ENCODE measurements at places on chromosomes 5 and 9.

GRCh38 chr5:108216890-108217289 is 165.0 kb downstream of the FBXL17 start:
- no peak for DNase-seq

DNA sequence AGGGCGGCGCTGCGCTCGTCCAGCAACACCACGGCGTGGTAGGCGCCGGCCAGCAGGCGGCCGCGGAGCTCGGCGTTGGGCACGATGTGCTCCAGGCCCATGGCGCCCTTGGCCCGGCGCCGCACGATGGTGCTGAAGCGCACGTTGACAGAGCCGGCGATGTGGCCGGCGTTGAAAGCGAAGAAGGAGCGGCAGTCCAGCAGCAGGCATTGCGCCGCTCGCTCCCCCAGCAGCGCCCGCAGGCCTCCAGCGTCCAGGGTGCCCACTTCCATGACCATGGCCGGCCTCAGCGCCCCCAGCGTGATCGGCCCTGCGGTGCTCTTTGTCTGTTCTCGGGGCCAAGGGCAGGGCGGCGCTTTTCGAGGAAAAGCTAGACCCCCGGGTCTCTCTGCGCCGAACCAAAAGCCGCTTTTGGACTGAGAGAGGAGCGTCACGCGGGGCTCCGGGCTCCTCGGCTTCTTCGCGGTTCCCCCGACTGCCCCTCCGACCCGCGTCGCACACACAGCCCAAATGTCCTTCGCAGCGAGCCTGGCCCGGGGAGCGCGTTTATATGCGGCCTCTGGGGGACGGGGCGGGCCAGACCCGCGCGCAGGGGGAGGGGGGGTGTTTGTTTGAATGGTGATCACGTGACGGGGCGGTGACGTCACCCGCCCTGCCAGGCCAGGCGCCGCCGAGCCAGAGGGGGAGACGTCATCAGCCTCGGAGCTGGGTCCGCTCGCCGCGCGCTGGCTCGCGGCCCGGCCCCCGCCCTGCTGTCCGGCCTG is at the start of gene DUSP1:
TSS of gene DUSP1 (minus strand) at position 521 of the 764 bp plus-strand sequence. CDS start at position 278, 243 bp downstream.
- peak; percentile 99 for DNase-seq

DNA sequence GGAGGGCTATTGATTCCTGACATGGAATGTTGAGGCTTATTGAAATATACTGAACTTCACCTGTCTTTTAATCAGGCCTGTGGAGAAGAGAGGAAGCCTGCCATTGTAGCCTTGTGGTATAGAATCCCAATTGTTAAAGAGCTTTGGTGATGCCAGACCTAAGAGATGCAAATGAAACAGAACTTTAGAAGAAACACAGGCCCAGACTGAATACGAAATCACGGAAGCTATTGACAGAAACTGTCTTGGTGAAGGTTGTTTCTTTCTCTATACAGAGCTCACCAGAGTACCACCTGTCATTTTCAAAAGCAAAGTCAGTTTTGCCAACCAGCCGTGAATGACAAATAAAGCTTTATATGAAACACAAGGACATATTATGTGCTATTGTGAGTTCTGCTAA is 660.3 kb downstream of the ISL1 start:
- DNase-seq = peak; percentile 65

DNA sequence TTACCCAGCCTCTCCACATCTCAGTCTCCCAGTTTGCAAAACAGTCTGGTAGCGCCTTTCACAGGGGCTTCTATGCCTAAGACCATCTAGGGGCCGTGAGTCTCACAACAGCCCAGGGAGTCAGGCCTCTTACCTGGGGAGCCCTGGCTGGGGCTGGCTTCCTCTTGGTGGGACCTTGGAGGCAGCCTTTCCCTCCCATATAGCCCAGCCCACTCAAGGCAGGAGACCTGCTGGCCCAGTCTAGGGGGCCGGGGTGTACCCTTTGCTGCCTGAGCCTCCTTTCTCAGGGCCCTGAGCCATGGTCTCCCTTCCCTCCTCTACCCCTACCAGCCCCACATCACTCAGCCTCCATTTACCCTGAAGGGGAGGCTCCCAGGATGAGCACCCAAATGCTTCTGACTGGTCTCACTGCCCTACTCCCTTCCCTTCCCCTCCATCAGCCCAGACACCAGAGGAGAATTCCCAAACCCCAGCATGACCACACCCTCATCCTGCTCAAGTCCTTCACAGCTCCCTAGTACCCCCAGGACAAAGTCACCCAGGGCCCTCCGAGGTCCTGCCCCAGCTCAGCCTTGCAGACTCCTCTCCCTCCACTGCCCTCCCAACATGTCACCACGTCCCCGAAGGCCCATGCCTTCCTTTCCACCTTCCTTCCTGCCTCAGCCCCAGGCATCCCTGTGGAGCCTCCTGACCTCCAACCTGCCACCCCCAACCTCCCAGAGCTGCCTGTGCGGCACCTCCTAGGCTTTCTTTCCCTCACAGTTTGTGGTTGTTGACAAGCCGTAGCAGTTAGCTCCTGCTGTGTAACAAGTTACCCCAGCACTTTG is 55.3 kb downstream of the BARX1 start:
- DNase-seq = no peak

DNA sequence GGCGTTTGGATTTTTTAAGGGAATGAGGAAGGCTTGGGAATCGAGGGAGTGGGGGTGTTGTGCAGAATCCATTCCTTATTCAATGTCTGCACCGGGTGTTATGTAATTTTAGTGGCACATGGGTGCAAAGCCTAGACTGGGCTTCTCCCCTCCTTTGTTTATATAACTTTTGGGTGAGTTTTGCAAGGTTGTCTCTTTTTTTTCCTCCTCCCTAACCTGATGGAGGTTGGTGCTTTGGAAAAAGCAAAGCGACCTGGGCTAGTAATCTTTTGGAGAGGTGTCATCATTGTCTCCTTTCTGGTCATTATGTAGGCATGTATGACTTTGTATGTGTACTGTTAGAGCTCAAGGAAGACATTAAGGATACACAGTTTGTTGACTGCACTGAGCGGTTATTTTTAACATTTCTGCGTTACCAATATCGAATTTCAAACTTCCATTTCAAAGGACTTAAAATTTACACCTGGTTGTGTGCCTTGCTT is 3.1 kb downstream of the SMARCA2 start:
- DNase-seq = no peak

DNA sequence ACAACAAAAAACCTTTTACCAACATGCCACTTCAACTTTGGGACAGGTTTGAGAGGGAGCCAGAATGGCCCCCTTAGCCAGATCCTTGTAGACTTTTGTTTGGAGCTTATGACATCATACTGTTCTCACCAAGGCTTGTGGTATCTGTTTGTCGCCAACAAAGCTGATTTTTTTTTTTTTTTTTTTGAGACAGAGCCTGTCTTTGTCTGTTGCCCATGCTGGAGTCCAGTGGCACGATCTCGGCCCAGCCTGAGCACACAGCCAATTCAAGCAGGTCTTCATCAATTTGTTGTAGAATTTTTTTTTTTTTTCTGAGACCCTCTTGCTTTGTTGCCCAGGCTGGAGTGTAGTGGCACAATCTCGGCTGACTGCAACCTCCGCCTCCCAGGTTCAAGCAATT is 26.4 kb upstream of the NTNG2 start:
- no peak for DNase-seq

Data from DMS53 (cell line).